ENCODE measurements at places on chromosomes 1 and 21.

DNA sequence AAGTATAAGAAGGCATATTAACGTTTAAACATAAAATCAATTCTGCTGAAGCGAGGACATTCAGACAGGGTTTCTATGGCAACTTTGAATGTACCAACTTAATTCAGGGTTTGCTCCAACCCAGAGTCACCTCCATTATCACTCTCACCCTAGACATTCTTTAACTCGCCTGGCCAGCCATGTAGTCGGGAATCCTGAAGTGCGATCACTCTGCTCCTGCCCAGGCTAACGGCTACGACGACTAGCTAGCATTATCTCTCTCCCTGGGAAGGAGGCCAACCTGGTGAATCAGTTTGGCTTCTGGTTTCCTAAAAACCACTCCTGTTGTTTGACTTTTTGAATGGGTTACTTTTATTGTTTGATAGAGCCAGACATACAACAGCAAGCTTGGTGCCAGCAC, 38.9 kb upstream of the ZBTB18 start:
- no peak for DNase-seq

DNA sequence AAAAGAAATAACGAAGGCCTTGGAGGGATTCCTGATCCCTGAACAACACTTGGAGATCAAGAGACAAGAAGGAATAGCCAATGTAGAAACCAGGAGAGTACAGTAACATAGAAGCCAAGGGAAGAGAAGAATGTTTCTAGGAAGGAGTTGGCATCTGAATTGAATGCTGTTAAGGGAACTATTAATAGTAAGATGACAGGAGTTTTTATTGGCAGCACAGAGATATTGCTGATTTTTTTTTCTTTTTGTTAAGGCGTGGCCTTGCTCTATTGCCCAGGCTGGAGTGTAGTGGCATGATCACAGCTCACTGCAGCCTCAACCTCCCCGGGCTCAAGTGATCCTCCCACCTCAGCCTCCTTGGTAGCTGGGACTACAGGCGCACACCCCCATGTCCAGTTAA, 9.6 kb upstream of the SFT2D2 start:
- no peak for DNase-seq

GRCh38 chr1:6278263-6278662, 17.4 kb upstream of the GPR153 start:
- DNase-seq, result no peak

- DNase-seq, result peak; percentile 86
Measured at GRCh38 chr1:230509281-230509977, 83.3 kb upstream of the PGBD5 start.

DNA sequence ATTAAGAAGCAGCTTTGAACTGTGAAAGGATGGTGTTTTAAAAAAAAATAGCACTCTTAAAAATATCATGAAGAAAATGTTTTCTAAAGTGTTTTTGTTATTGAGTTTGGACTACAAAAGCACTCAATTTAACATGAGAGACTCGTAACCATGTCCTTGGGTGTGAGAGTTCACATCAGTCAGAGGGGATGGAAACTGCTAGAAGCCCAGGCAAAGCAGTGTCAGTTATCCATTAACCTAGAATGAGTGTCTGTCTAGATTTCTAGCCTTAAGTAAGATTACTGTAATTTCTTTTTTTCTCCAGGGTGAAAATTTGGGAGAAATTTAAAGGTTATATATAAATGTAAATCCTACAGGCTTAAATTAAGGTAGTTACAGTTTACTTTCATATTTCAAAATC, 31.7 kb downstream of the SLC5A9 start:
- no peak for DNase-seq

DNA sequence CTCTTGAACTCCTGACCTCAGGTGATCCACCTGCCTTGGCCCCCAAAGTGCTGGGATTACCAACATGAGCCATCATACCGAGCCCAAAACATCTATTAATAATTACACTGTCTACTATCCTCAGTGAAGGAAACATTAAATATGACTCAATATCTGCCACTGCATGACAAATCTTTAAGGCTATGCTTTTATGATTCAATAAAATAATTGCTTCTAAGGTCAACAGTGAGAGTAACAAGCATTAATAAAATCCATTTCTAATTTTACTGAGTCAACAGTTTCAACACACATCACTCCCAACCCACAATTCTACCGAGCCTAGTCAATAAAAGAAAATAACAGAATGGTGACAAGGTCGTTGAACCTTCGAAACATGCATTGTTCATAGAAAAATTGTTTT, 125.5 kb upstream of the CHRM3 start:
- no peak for DNase-seq

GRCh38 chr1:114009393-114009792, 30.1 kb downstream of the OLFML3 start:
- peak; percentile 23 for DNase-seq
